Stimulated activated CD8-positive, alpha-beta memory T cell treated with anti-CD3 and anti-CD28 coated beads, Interleukin-4, amount 100 ng/mL, for 4 hours (primary cell): ENCODE measurements at places on chromosomes 5 and 9.

GRCh38 chr5:151328734-151329133 lies 18.6 kb downstream of the SLC36A2 start:
- no peak for DNase-seq

GRCh38 chr5:174327317-174327864 lies 281.9 kb downstream of the NSG2 start:
- no peak for DNase-seq

- no peak for DNase-seq
Measured at GRCh38 chr5:100311806-100312205, 223.4 kb upstream of the FAM174A start.

DNA sequence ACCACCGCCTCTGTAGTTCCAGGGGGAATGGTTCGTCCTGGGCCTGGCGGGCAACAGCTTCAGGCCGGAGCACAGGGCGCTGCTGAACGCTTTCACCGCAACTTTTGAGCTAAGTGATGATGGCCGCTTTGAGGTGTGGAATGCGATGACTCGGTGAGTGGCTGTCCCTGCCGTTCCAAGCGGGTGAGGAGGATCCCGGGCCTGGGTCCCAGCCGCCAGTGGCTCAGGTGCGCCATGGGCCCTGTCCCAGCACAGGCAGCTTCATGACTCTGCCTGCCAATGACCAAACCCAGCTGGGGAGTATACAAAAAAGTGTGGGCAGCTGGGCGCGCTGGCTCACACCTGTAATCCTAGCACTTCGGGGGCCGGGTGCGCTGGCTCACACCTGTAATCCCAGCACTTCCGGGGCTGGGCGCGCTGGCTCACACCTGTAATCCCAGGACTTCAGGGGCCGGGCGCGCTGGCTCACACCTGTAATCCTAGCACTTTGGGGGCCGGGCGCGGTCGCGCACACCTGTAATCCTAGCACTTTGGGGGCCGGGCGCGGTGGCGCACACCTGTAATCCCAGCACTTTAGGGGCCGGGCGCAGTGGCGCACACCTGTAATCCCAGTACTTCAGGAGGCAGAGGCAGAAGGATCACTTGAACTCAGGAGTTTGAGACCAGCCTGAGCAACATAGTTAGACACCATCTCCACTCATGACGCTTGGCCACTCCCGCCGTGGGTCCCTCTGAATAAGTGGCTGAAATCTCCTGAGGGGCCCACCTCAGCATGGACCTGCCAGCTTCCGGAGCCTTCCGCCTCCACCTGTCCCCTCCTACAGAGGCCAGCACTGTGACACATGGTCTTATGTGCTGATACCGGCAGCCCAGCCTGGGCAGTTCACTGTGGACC lies 1.1 kb downstream of the LCN12 start:
- no peak for DNase-seq

DNA sequence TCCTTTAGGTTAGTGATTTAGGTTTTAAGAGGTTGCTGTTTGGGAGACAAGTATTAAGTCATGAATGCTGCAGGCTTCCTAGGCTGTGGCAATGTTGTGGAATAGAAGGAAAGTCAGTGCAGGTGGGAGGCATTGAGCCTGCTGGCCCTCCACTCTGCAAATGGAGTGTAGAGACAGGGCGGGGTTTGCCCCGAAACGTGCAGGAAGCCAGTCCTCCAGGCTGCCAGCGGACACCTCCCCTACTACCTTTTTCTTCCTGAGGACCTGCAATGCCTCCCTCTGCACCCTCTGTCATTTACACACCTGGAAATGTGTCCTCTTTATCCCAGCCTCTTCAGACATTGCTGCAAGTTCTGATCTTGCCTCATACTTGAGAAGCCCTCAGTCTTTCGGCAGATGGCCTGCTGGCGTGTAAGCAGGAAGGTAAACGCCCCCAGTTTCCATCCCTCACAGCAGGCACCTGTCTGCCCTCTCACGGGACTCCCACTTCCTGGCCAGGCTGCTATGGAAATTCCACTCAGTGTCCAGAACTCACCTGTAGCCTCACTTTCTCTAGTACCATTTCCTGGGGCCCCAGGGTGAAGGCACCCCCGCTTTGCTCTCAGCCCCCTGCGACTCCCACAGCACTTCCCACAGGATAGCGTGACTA lies 81.6 kb upstream of the BOD1 start:
- DNase-seq: no peak

DNA sequence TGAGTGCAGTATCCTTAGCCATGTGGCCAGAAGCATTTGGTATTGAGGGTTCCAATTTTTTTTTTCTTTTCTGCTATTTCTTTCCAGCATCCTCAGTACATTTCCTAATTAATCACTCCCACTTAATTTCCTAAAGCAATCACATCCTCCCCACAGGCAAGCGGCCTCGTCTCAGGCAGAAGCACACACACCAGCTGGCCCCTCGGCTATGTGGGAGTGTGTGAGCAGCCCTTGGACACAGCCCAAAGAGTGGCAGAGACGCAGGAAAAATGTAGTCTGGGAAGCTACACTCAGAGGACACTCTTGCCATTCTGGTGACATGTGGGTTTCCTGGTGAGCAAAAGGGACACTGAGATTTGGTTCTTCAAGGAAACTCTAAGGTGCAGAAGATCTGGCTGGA lies 20.7 kb downstream of the SLIT3 start:
- no peak for DNase-seq

DNA sequence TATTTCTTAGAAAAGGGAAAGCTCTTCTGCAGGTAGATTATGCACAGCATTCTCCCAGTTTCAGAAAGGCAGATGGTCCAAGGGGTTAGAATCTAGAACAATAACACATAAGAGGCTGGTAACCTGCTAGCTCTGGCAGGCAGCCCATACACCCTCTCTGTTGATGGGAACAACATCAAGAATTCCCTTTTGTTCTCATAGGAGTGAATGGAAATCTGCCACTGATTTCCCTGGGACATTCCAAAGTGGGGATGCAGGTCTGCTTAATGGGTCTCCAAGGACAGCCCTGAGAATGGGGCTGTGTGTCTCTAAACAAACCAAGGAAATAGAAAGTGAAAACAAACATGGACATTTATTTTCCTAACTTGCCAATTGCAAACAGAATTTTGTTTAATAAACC lies 456.8 kb downstream of the EBF1 start:
- DNase-seq: no peak

DNA sequence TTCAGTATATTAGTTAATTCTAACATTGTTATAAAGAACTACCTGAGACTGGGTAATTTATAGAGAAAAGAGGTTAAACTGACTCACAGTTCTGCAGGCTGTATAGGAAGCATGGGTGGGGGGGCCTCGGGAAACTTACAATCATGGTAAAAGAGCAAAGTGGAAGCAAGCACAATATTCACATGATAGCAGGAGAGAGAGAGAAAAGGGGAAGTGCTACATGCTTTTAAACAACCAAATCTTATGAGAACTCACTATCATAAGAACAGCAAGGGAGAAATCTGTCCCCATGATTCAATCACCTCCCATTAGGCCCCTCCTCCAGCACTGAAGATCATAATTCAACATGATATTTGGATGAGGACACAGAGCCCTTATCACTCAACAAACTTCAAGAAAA lies 324.9 kb downstream of the ZNF608 start:
- no peak for DNase-seq

DNA sequence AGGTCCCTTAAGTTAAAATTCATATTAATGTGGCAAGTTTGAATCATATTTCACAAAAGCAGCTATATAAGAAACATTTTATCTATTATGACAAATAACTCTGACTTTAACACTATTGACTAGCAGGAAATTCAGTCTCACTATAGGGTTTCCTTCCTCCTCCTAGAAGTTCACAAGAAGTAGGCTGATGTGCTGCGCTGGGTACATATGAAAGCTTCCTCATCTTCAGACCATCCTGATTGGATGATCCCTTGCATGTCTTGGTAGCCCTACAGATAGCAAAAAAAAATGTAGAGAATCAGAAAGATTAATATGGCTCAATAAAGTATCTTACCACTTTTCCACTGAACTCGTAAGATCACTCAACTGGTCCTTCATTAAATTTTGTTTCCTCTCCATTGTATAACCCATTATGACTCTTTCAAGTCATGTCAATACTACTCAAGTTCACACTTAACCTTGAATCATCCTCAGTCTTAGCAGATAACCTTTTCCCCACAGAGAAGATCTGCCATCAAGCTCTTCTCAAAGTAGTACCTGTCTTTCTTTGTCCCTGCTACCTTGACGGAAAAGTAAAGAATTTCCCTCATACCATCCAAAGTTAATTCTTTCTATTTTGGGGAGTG lies 11.5 kb upstream of the PSIP1 start:
- DNase-seq: no peak

- no peak for DNase-seq
Measured at GRCh38 chr9:22265038-22265437, 181.6 kb upstream of the DMRTA1 start.

- no peak for DNase-seq
Measured at GRCh38 chr5:125654392-125654791, 768.8 kb upstream of the GRAMD2B start.
